Activated CD8-positive, alpha-beta memory T cell treated with anti-CD3 and anti-CD28 coated beads for 1 hour (primary cell): ENCODE measurements at places on chromosomes 3 and 15.

- DNase-seq, result no peak
Observed at GRCh38 chr15:96544162-96544756, 213.8 kb downstream of the NR2F2 start.

- DNase-seq, result no peak
Observed at GRCh38 chr3:131075632-131076328, 49.1 kb downstream of the NEK11 start.

DNA sequence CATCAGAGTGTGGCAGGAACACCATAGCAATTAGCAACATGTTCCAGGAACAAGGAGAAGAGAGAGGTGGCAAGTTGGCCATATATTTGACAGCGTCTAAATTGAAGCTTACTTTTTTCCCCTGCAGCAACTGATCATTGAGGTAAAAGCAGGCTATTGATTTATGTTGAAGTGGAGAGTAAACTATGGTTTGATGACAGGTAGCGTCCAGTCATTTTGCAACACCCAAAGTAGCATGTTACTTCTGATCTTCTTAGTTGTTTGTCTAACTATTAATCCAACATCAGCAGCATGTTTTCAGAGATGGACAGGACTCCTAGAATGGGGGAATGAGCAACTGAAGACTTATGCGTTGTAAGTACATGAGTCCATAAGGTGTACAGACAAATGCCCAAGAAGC lies 225.8 kb downstream of the ZPLD1 start:
- DNase-seq, result no peak

GRCh38 chr3:43728947-43729346 lies 38.2 kb downstream of the ABHD5 start:
- no peak for DNase-seq

- no peak for DNase-seq
Observed at GRCh38 chr15:65334586-65335231, 30.2 kb downstream of the RNU5B-1 start.

DNA sequence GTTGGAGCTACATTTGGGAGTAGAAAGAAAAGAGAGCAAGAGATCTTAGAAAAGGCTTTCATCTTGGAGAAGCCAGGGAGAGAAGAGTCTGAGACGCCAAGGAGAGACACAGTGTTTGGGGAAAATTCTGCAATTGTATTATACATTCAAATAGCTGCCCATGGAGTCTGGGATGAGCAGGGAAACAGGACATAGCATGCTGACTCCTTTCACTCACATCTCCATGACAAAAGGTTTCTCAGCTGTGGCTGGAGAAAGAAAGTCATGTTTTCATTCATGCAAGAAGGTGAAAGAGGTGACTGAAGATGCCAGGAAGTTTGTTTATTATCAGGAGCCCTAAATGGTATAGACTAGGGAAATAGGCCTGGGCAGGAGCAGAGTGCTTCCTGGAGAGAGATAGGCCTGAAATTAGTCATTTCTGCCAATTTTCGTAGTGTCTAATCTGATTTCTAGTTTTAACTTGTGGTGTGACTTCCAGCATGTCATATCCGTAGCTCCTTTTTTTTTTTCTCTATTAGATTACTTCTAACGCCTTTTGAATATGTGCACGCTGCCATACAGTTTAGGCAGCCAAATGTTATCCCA lies 34.1 kb downstream of the ACP3 start:
- DNase-seq, result no peak

DNA sequence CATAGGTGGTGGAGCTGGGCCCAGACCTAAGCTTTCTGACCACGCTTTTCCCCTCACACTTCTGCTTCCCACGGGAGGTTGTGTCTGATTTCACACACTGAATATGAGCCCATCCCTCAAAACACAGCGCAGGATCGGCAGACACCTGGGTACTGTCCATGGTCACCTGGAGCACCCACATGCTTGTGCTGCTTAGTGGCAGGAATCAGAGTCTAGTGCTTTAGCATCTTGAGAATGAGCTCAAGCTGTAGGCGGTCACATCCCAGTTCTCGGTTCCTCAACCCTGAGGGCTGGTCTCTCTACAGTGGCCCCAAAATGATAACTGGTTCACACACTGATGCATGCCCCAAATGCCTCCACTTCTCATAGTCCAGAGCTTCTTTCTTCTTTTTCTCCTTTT lies 111.0 kb downstream of the SEMA5B start:
- DNase-seq, result no peak

GRCh38 chr15:33907326-33907725 lies 61.0 kb upstream of the CHRM5 start:
- no peak for DNase-seq

DNA sequence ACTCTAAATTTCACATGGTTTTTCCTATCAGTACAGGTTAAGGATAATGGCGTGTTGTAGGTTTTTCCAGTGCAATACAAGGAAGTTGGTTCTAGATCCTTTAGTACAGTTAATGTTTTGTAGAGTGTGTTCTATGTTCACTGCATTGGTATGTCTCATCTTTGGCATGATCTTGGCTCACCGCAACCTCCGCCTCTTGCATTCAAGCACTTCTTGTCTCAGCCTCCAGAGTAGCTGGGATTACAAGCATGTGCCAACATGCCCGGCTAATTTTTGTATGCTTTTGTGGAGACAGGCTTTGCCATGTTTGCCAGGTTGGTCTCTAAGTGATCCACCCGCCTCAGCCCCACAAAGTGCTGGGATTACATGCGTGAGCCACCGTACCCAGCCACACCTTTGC lies 30.4 kb downstream of the SNRPN start:
- no peak for DNase-seq

DNA sequence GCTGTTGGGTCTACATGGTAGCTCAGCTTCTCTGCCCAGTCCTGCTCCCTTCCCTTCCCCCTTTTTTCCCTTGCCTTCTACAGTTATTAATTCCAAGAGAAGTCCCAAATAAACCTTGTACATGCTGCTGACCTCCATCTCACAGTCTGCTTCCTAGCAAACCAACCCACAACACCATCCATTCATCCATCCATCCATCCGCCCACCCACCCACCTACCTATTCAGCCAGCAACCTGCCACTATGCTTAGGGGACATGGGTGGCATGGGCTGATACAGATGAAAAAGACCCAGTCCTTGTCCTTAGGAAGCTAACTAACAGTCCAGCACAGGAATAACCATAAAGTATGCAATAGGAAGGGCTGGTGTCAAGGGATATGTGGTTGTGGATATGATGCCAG lies 5.7 kb downstream of the TNFAIP8L3 start:
- DNase-seq, result no peak

DNA sequence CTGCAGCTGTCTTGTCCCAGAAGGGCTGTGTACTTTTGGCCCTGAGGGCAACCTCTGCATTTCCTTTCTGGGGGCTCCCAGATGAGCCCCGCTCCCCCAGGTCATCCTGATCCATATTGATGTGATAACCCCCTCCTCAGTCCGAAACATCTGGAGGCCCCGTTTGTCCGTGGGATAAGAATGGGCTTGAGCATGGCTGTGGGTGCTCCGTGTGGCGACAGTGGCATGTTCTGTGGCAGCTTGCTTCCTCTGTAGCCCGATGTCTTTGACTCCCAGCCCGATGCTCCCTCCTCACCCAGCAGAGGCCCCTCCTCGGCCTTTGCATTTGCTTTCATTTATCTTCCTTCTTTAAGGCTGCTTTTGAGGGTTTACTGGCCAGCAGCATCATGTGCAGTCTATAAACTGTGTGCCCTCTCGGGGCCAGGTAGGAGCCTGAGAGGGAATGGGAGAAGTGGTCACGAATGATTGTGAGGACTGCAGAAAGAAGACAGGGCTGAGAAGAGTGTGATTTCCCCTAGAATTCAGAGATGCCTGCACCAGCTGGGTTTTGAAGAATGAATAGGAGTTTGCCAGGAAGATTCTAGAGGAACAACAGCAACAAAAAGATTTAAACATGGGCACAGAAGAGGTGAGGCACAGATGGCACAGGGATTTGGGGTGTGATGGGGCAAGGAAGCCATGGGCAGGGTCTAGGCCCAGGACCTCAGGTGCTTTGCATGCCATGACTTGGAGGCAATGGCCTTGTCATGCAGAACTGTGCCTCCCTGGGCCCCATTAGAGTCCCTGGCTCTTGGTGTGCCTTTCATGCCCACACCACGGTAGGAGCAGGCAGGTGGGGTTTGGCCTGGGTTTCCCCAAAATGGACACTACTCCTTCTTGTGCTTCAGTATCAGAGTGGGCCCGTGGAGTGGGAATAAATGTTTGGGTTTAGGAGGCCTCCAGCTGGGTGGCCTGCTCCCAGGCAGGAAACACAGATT lies 34.2 kb downstream of the APBA2 start:
- DNase-seq, result no peak
